ENCODE measurements at places on chromosomes 6 and 20.

GRCh38 chr6:63448229-63448628 lies 124.1 kb upstream of the LOC128125822 start:
- DNase-seq = no peak

DNA sequence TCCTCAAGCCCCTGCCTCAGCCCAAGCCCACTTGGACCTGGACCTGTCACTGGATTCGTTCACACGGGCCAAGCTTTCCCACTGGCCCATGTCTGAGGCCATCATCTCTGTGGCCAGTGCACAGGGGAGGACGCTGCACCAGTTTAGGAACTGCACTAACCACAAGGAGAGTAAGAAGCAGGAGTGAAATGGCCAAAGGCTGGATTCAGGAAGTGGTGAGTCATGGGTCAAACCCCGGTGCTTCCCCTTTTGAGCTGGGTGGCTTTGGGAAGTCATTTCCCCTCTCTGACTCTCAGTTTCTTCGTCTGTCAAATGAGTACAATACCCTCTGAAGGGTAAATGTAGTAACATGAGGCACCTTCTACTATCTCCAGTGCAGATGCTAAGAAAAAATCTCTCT lies 87.9 kb downstream of the CD40 start:
- DNase-seq = no peak

- DNase-seq = no peak
Observed at GRCh38 chr6:11553824-11554223, 16.3 kb downstream of the TMEM170B start.

DNA sequence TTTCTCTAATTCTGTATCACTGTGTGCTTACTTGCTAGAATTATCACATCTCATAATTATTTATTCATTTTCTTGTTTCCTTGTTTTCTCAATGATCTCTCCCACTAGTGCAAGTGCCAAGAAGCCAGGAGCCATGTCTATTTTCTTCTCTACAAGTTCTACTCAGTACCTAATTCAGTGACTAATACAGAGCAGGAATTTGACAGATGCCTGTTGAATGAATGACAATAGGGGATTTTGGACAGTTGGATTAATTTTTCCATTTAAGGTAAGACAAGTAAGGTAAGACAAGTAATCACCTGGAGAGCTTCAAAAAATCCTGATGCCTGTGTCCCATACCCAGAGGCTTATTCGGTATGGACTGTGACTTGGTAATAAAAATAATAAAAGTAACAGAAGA lies 81.0 kb downstream of the EDN1 start:
- DNase-seq = no peak

GRCh38 chr6:7006515-7007191 lies 101.1 kb upstream of the RREB1 start:
- no peak for DNase-seq

- DNase-seq = no peak
Observed at GRCh38 chr6:52407467-52407866, 12.7 kb upstream of the EFHC1 start.

DNA sequence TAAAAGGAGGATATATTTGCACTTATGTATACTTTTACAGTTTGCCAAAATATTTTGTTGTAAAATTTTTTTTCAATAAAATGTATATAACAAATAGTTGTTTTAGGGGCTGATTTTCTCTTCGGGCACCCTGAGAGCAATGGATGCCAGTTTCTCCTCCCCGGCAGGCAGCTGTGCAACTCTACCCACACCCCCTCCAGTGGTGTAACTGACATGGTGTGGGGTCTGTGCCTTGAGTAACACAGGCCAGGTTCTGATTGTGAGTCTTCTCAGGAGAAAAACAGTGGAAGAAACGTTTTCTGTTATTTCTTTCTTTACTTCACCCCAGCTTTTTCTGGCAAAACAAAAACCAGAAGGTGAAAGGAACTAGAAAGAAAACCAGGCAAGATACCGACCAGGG lies 6.1 kb downstream of the FOXF2 start:
- DNase-seq = no peak

DNA sequence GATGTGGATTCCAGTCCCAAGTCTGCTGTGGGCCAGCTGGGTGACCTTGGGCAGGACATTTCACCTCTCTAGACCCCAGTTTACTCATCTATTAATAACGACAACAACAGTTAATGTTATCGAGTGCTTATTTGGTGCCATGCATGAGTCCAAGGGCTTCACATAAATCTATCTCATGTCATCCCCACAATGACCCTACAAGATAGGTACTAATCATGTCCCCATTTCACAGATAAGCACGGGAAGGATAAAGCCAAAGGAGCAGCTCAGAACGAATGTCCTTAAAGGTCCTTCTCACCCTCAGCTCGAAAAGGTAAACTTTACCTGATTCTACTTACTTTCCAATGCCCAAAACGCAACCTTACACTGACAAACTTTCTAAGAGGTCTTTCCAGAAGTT lies 35.7 kb downstream of the TRAM2 start:
- no peak for DNase-seq

GRCh38 chr6:153001767-153002612 lies 519 bp downstream of the MTRF1L start:
- no peak for DNase-seq

- no peak for DNase-seq
Observed at GRCh38 chr6:118755941-118756646, 104.7 kb upstream of the CEP85L start.

GRCh38 chr6:45454008-45454911 lies 76.5 kb upstream of the SUPT3H start:
- DNase-seq = no peak

DNA sequence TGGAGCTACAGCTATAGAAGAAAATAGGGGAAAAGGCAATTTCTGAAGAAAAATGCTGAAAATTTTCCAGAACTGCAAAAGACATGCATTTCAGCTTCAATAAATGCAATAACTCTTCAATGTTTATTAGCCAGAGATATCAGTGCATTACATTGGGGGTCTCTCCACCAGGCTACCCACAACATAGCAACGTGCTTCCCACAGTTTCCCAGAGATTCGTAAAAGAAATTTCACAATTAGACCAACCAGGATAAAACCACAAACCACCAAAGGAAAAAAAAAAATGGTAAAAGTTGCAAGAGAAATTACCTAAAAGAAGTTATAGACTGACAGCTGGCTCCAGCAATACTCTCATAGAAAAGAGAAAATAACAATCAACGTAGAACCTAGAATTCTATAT lies 16.0 kb downstream of the LY86 start:
- no peak for DNase-seq

DNA sequence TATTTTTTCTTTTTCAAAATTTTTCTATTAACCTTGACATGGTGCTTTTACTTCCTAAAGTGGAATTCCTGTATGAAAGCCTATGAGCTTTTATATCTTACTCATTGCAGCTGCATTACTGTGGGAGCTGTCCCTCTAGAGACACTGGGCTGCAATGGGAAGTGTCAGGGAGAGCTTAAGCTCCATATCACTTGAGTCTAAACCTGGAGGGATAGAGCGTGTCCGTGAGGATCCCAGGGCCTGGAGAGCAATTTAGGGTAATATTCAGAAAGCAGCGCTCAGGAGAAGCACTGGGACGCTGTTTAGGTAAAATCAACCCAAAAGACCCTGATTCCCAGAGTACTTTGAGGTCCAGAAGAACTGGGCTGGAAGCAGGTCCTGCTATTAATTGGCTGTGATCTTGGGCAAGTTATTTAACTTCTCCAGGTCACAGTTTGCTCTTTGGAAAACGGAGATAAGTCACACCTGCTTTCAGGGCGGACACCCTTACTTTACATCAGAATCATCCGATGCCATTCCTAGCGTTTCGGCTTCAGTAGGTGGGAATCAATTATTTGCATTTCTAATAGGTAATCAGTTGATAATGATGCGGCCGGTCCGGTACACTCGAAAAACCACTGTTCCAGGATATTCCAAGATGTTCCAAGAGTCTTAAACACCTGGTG lies 628 bp upstream of the ERGIC3 start:
- DNase-seq = no peak

GRCh38 chr20:20233041-20233514 lies 134.8 kb upstream of the INSM1 start:
- DNase-seq = no peak

DNA sequence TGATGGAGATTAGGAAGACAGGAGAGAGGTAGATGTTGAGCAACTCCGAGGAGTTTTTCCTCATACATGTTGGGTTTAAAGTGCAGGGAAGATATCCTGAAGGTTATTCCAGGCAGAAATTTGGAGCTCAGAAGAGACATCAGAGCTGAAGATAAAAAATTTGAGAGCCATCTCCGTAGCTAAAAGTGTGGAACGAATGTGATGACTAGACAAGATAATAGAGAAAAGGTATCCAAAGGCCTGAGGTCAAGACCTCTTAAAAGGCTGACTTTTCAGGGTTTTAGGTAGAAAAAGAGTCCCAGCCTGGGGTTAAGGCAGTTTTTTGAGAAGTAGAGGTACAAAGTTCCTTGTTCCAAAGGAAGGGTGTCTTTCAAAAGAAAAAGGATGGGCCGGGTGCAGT lies 214.8 kb downstream of the ESR1 start:
- no peak for DNase-seq

- DNase-seq = no peak
Observed at GRCh38 chr6:118548136-118548535, at the start of gene PLN. Gene PLN (plus strand): TSS chr6:118548296. CDS start chr6:118558922, 10,626 bp downstream.

GRCh38 chr6:62150048-62150663 lies 135.9 kb downstream of the KHDRBS2 start:
- DNase-seq = no peak

DNA sequence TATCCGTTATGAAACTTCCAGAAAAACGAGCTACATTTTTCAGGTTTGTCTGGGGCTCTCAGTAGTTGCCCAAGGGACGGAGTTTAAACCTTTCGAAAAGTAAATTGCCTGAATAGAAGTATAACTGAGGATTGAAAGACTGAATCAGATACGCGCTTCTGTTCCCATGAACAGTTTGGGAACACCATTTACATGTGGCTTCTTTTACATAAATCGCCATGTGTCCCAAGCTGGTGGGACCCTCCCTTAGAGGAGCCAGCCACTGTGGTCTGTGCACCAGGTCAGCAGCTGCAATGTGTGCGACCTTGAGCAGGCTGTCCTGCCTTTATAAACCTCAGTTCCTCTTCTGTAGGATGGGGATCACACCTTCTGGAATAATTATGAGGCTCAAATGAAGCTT lies 11.0 kb downstream of the ENTPD6 start:
- DNase-seq = no peak

DNA sequence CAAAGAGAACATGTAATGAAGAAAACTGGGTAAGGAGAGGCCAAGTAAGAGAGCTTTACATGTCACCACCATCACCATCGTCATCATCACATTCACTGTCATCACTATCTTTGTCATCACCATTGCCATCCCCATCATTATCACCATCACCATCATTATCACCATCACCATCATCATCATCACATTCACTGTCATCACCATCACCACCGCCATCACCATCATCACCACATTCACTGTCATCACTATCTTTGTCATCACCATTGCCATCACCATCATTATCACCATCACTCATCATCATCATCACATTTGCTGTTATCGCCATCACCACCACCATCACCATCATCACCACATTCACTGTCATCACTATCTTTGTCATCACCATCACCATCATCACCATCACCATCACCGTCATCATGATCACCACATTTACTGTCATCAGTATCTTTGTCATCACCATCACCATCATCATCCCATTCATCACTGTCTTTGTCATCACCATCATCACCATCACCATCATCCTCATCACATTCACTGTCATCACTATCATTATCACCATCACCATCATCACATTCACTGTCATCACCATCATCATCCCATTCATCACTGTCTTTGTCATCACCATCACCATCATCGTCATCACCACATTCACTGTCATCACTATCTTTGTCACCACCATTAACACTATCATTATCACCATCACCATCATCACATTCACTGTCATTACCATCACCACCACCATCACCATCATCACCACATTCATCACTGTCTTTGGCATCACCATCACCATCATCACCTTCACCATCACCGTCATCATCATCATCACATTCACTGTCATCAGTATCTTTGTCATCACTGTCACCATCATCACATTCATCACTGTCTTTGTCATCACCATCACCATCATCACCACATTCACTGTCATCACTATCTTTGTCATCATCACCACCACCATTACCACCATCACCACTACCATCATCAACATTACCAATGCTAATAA lies 172.3 kb downstream of the ERMARD start:
- no peak for DNase-seq

DNA sequence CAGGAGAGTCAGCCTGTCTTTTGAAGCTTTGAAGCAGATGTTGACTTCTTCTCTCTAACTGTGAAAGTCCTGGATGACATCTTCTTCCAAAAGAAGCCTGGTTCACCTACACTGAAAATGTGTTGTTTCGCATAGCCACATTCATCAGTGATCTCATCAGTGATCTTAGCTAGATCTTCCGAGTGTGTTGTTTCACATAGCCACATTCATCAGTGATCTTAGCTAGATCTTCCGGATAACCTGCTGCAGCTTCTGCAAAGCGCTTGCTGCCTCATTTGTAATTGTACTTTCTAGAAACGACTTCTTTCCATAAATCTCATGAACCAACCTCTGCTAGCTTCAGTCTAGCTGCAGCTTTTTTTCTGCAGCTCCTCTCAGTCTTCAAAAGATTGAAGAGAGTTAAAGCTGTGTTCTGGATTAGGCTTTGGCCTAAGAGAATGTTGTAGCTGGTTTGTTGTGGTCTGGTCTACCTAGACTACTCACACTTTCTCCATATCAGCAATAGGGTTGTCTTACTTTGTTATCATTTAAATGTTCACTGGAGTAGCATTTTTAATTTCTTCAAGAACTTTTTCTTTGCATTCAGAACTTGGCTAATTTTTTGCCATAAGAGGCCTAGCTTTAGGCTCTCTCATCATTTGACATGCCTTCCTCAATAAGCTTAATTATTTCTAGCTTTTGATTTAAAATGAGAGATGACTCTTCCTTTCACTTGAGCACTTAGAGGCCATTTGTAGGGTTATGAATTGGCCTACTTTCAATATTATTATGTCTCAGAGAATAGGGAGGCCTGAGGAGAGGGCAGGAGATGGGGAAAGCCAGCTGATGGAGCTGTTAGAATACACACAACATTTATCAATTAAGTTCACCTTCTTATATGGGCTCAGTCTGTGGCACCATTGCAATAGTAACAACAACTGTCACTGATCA lies 48.7 kb upstream of the EXOC2 start:
- no peak for DNase-seq

DNA sequence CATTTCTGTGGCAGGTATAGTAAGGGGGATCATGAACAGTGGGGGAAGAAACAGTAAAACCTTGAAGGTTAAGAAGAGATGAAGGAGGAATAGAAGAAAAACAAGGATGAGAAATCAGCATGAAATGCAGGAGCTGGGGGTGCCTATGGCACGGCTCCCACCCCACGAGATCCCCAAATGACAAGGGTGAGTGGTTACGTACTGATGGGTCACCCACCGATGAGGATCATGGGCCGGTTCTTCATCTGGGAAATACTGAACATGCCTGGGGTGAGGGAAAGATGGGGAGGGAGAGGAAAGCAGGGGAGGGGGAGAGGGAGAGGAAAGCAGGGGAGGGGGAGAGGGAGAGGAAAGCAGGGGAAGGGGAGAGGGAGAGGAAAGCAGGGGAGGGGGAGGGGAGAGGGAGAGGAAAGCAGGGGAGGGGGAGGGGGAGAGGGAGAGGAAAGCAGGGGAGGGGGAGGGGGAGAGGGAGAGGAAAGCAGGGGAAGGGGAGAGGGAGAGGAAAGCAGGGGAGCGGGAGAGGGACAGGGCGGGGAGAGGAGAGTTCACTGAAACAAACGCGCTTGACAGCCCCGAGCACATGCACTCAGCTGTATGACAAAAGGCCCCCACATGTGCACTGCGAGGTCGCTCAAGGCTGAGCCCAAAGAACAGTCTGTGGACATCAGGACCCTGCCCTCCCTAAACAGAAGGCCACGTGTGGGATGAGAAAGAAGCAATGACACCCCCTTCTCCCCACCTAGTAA lies 25.3 kb downstream of the MOCS1 start:
- DNase-seq = no peak

All from fibroblast of skin of left biceps (primary cell).